ENCODE measurements at places on chromosomes 7 and 10. TPM values are rescaled to one million over a fixed set of nuclear protein-coding genes. Genes with fewer than 3 reads are reported as not detected.
A peak's percentile ranks its signal among the peaks of the same experiment; 100 is the strongest.

DNA sequence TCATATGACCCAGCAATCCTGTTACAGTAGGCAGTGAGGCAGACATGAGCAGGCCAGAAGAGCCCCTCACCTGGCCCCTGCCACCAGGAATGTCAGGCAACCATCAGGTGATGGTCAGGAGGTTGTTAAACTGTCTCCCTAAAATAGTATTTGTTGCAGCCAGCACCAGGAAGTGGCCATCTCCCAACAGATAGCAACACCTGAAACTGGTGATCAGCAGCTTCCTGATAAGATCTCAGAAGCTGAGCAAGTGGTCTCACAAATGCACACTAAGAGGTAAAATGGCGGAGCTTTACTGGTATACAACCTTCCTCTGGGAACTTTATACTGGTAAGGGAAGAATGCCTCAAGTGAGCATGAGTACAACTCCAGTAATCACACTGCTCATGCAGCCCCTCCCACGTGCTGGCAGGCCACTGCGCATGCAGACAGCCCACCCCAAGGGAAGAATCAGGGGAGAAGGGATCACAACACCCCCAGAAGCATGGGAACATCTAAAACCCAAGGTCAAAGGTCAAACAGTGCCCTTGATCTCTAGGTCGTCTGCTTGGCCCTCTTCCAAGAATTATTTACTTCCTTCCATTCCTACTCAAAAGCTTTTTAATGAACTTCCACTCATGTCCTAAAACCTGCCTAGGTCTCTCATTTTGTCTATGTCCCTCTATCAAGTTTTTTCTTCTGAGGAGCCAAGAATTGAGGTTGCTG, 133.5 kb downstream of the DOCK4 start:
- no peak for DNase-seq

DNA sequence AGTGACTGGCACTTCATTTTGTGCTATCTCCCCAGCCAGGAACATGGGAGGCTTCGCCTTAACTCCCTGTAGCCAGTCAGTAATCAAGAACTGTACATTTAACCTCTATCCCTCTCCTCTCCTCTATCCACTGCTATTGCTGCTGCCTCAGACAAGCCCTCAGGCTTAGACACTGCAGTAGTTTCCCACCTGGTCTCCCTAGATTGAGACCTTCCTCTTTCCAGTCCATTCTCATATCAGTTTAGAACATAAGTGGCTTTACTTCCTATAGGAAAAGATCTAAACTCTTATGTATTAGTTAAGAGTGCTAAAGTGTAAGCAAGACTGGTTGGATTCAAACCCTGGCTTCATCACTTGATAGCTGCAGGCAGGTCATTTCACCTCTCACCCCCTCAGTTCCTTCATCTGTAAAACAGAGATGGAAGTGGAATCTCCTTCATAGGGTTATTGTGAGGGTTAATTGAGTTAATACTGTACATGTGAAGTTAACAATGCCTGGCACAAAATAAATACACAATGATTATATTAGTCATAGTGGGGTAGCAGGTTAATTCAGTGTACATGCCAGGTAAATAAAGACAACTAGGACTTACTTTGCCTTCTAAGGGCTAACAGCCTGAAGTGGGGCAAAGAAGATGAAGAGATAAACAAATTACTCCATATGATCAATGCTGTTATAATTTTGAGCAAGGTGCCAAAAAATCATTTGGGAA, 76.1 kb downstream of the ZNF277 start:
- DNase-seq = no peak

- DNase-seq = no peak
Observed at GRCh38 chr10:12766223-12766622, 235.3 kb downstream of the CCDC3 start.

DNA sequence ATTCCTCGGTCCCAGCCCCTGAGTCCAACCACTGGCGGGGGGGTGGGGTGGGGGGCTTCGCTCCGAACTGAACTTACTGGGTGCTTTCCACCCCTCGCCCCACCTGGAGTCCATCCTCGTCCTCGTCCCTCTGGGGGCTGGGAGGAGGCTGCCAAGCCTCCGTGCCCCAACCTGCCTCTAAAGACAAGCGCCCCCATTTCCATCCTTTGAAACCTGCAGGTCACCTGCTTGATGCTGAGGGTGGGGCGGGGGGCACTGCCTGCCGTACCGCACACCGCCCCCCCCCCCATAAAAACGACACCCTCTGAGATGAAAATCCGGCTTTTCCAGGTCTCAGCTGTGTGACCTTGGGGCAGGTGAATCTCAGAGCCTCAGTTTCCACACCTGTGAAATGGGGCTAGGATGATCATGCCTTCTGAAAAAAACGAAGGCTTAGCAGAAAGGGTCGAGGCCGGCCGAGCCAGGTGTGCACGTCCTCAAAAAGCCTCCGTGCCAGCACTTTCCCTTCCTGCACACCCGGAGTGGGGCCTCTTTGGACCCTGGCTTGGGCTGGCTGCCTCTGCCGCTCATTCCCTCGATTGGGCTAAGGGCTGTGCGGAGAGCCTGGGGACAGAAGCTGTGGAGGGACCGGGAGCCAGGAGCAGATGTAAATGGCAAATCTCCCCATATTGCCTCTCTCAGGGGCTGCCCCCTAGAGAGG, 967 bp downstream of the ELFN1 start:
- DNase-seq = no peak

- no peak for DNase-seq
Observed at GRCh38 chr7:30738026-30738915, 13.7 kb upstream of the INMT start.

DNA sequence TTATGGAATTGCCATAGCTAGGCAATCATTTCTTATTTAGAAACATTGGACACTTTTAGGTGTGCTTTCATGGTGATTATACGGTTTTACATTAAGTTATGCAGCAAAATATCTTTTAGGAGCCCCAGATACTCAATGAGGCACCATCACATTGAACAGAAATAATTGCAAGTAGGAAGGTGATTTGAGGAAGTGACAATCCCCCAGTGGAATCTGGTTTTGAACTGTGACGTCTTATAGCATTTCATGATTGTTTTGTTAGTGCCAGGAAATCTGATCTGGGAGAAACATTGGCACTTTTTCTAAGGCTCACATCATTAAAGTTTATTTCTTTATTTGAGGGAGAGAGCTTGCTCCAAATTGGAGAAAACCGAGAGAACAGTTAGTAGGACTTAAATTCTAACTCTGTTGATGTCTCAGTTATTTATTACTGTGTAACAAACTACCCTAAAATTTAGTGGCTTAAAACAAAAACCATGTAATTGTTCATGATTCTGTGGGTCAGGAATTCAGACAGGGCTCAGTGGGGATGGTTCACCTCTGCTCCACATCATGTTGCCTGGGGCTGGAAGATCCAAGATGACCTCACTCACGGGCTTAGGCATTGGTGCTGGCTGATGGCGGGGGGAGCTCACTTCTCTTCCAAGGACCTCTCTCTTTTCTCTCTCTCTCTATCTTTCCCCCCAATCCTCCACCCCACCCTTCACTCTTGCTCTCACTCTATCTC, 78.2 kb upstream of the STEAP1B start:
- DNase-seq = no peak

GRCh38 chr7:158394936-158395335, 192.7 kb downstream of the PTPRN2 start:
- no peak for DNase-seq

DNA sequence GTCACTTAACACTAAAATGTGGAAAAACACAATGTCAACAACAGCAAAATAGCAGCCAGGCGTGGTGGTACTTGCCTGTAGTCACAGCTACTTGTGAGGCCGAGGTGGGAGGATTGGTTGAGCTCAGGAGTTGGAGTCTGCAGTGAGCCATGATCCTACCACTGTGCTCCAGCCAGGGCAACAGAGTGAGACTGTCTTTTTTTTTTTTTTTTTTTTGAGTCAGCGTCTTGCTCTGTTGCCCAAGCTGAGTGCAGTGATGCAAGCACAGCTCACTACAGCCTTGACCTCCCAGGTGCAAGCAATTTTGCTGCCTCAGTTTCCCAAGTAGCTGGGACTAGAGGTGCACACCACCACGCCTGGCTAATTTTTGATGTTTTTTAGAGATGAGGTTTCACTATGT, 6.1 kb downstream of the KCTD7 start:
- no peak for DNase-seq

DNA sequence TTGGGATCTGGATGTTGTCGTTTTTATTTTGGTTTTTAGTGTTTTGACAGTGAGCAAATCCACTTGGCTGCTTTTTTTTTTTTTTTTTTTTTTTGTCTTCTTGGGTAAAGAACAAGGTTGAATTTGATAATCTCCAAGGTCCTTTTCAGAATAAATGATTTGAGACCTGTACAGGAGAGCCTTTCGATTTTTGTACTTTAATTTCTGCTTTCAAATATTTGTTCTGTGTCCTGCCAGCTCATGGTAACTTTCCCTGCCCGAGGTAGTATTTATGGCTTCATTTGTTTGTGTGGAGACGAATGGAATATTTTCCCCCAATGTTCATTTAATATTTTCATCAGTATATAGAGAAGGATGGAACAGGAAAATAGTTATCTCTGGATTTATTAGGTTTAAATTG, 19.9 kb downstream of the WAC start:
- DNase-seq = no peak

GRCh38 chr10:98472196-98472595, 25.5 kb upstream of the HPS1 start:
- no peak for DNase-seq

- no peak for DNase-seq
Observed at GRCh38 chr10:114135476-114135875, 38.5 kb downstream of the CCDC186 start.

- peak; percentile 94 for DNase-seq
Observed at GRCh38 chr10:33509231-33509831, 174.9 kb upstream of the NRP1 start.

- no peak for DNase-seq
Observed at GRCh38 chr7:111011520-111011919, 79.4 kb upstream of the LRRN3 start.

- DNase-seq = peak; percentile 15
Observed at GRCh38 chr10:17905491-17905890, 46.2 kb upstream of the SLC39A12 start.

DNA sequence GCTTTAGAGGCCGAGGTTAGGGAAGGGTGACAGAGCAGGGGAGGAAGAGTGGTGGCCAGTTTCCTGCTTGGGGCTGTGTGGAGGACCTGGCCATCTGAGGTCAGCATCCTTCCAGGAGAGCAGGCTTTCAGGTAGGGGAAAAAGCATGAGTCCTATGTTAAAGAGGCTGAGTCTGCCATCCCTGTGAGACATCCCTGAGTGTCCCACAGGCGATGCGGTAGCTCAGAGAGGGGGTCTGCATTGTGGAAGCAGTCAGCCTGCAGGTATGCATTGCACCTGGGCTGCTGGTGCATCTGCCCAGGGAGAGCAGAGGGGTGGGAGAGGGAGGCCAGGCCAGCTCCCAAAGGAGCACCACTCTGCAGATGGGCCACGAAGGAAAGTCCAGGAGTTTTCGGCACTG, 282.1 kb upstream of the ZNF32 start:
- no peak for DNase-seq

GRCh38 chr10:1410032-1410431, 327.3 kb downstream of the ADARB2 start:
- no peak for DNase-seq

DNA sequence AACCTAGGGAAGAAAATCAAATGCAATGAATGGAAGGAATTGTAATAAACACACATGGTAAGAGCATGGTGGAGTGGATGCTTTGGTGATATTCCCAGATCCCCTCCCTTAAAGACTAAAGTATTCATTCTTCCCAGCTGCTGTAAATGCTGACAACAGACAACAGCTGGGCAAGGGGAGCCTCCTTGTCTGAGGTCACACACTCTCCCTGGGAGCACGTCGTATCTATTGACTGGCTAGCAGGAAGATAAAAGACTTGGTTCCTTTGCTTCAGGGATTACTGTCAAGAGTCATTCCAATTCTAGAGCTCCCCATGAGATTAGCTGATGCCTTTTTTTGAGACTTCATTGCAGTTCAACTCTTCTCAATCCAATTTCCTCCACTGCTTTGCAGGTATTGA, 443.5 kb upstream of the ETV1 start:
- DNase-seq = no peak

- DNase-seq = no peak
Observed at GRCh38 chr10:75021379-75022249, 89.8 kb upstream of the SAMD8 start.

- DNase-seq = no peak
Observed at GRCh38 chr7:86950360-86950759, 109.1 kb downstream of the ELAPOR2 start.

- no peak for DNase-seq
Observed at GRCh38 chr7:143327903-143328302, 12.0 kb downstream of the CLCN1 start.

DNA sequence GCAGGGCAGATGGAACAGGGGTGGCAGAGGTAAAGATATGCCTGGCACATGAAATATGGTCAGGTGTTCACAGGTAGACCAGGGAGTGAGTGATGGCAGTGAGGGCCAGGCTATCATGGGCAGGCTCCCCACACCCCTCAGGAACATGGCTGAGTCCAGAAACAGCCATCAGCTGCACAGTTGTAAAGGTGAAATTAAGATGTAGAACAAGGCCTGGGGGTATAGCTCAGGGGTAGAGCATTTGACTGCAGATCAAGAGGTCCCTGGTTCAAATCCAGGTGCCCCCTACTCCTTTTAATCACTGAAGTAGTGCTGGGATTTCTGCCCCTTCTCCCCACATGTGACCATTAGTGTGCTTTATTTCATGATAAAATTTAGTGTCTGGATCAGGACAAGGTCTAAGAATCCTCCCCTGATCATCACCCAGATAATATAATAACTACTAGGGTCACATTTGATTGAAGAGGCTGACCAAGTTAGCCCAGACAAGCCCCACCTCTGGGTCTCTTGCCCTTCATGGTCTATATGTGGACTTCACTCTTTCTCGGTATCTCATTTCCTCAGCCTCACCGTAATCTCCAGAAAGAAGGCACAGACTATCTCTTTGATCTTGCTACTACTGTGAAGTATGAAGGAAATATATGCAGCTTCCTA, 69.0 kb downstream of the ZNF783 start:
- no peak for DNase-seq

GRCh38 chr7:149884541-149884940, 10.8 kb downstream of the ATP6V0E2 start:
- DNase-seq = no peak

The DGKI gene
- not detected for polyA plus RNA-seq

The AKR1C4 gene
- polyA plus RNA-seq = not detected

The HECW1 gene
- polyA plus RNA-seq = 0.10 TPM

The IRF5 gene
- polyA plus RNA-seq = 0.71 TPM

The NUTM2E gene
- 0.17 TPM for polyA plus RNA-seq

The CLCN1 gene
- polyA plus RNA-seq = not detected

The PDGFA gene
- polyA plus RNA-seq = 21.1 TPM

The ZNF239 gene
- polyA plus RNA-seq = 1.4 TPM

The SEPTIN7 gene
- 136 TPM for polyA plus RNA-seq

The ITPRID1 gene
- polyA plus RNA-seq = not detected

The PTPRE gene
- 4.0 TPM for polyA plus RNA-seq

The LSM8 gene
- 47.7 TPM for polyA plus RNA-seq

The TBX20 gene
- not detected for polyA plus RNA-seq

The ZNF12 gene
- 3.7 TPM for polyA plus RNA-seq

The TPK1 gene
- polyA plus RNA-seq = 0.73 TPM

The CTAGE4 gene
- 0.10 TPM for polyA plus RNA-seq
